Activated CD8-positive, alpha-beta T cell treated with anti-CD3 and anti-CD28 coated beads, Interleukin-2, amount 10 ng/mL, durations not matched to agents 7 days and 5 days (primary cell): ENCODE measurements at places on chromosomes 7 and 10. TPM values are rescaled to one million over a fixed set of nuclear protein-coding genes. Genes with fewer than 3 reads are reported as not detected.
A peak's percentile ranks its signal among the peaks of the same experiment; 100 is the strongest.

FLNC gene
- not detected for total RNA-seq

THSD7A gene
- not detected for total RNA-seq

TMEM26 gene
- total RNA-seq: not detected

- peaks cover 79% of the 10 kb centered on the region for H3K27me3 ChIP-seq
- H3K36me3 ChIP-seq: no peaks in the 10 kb centered on the region
- H3K27ac ChIP-seq: no peak overlapping the region
- peak; percentile 83 for DNase-seq
- peaks cover 5% of the 10 kb centered on the region for H3K4me1 ChIP-seq
Measured at GRCh38 chr10:101141616-101142532, 10.8 kb downstream of the TLX1 start.

- H3K4me1 ChIP-seq: no peaks in the 10 kb centered on the region
- DNase-seq: no peak
- H3K4me3 ChIP-seq: no peak overlapping the region
- peaks cover 32% of the 10 kb centered on the region for H3K27me3 ChIP-seq
Measured at GRCh38 chr10:6748981-6749635, 169.0 kb upstream of the PRKCQ start.
